Stimulated activated CD4-positive, alpha-beta T cell treated with anti-CD3 and anti-CD28 coated beads, Interleukin-2, amount 100 ng/mL, for 24 hours (primary cell): ENCODE measurements at places on chromosomes 2 and 18.

GRCh38 chr18:1050012-1050657 is 145.5 kb downstream of the ADCYAP1 start:
- no peak for DNase-seq

DNA sequence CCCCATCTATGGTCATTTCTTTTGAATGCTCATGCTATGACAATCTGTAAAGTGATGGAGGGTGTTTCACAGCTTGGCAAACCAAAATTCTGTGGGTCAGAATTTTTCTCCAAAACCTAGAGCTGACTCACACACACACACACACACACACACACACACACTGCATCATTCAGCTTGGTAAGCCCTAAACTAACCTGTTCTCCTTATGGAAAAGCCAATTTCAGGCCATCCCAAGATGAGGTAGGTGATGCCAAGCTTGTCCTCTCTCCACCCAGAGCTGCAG is 45.0 kb upstream of the NRP2 start:
- no peak for DNase-seq

DNA sequence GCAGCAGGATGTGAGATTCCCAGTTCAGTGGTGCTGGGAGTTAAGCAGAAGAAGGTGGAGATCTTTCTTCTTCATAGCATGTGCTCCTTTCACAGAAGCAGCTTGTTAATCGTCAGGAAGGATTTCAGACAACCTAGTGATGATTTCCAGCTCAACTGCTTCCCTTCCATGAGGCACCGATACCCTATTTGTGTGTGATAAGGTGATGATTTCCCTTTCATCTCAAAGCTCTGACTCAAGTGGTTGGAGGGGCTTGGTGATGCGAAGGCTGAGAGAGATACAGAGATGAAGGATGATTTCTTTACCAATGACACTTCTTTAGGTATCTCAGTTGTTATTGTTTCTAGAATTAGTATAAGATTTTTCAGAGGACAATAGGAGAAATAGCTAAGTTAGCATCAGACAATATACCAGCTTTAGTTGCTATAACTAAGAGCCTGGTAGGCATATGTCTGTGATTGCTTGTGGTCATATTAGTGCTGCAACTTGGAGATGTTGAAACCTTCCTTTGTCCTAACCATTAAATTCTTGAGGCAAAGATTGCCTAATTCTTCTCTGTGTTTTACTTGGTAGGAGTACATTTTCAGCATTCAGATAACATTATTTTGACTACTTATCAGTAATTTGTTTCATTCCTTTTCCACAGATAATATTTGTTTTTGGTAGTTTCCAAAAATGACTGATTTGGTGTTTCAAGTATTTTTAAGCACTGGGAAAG is 111.3 kb downstream of the PLCL1 start:
- DNase-seq: no peak

DNA sequence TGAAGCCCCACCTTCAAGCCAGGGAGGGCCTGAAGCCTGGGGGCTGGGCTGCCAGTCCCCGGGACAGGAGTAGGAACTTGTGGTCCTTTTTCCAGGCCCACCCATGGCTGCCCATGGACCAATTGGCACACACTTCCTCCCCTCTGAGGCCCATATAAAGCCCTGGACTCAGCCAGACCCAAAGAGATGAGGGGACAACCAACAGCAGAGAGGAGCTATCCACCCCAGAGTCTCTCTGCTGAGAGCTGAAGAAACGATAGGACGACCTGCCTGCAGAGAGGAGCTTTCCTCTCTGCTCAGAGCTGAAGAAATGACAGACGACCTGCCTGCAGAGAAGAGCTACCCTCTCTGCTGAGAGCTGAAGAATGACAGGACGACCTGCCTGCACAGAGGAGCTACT is 43.8 kb upstream of the PEX13 start:
- no peak for DNase-seq

DNA sequence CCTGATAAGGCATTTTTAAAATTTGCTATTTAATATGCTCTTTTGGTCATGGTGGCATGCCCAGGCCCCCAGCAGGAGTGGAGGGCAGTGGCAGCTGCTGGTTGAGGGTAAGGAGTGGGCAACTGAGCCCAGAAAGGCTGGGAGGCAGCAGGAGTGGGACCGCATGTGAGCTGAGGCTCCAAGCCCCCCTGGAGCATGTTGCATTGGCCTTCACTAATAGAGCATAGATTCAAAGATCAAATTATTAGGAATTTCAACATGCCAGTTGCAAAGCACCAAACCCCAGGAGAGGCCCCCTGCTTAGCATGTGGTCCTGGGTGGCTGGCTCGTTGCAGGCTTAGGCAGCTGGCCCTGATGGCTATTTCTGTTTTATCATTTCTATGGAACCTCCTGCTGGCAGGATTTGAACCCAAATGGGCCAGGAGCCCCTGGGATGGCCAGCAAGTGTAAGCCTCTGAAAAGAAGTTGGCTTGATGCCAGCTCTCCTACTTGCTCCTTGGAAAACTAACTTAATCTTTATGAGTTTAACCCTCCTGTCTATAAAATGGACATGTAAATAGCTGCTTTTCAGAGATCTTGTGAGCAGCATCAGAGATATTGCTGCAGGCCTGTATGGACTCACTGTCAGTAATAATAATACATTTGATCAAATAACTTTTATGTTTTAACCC is 42.1 kb upstream of the TMEM131 start:
- no peak for DNase-seq

- no peak for DNase-seq
Measured at GRCh38 chr2:230155359-230155758, 64.4 kb downstream of the SP110 start.

DNA sequence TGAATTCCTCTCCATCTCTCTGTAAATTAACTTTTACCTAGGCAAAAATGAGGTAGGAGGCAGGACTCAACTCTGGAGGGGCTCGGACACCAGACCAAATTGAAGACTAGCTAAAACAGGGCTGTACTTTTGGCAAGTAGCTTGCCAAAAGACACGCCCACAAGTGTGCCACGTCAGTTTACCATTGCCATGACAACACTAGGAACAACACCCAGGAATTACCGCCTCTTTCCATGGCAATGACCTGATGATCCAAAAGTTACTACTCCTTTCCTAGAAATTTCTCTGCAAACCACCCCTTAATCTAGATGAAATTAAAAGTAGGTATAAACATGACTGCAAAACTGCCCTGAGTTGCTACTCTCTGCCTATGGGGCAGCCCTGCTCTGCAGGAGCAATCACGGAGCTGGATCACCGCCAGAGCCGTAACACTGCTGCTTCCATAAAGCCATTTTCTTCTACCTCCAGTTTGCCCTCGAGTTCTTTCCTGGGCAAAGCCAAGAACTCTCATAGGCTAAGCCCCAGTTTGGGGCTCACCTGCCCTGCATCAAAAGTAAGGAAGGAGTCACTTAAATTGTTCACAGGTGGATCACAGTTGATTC is 66.0 kb upstream of the FAM136A start:
- no peak for DNase-seq

DNA sequence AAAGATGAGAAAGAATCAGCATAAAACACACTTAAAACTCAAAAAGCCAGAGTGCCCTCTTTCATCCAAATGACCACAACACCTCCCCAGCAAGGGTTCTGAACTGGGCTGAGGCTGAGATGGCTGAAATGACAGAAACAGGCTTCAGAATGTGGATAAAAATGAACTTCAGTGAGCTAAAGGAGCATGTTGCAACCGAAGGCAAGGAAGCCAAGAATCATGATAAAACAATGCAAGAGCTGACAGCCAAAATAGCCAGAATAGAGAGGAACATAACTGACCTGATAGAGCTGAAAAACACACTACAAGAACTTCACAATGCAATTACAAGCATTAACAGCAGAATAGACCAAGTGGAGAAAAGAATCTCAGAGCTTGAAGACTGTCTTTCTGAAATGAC is 12.2 kb upstream of the PSMA8 start:
- no peak for DNase-seq

- no peak for DNase-seq
Measured at GRCh38 chr2:109232909-109233308, 103.9 kb downstream of the SH3RF3 start.

DNA sequence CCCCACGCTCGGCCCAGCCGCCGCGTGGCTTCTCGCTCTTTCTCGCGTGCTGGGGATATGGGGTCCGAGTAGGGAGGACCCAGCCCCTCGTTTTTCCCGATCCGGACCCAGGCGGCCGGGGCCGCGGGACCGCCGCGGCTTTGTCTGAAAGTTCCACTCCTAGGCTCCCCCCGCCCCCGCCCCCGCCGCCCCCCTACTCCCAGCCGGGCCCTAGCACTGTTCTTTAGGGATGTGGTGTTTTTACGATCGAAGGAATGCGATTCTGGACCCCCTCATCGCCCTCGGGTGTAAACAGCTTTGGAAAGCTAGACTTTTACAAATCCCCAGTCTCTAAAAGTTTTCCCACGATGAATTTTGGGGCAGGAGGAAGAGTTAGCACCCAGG is 819 bp downstream of the TGIF1 start:
- no peak for DNase-seq

- DNase-seq: no peak
Measured at GRCh38 chr2:169511818-169512217, 2.3 kb downstream of the KLHL41 start.

GRCh38 chr2:163343316-163343715 is 392.5 kb downstream of the FIGN start:
- DNase-seq: no peak

GRCh38 chr2:37671816-37672103 is 318 bp upstream of the CDC42EP3 start:
- no peak for DNase-seq

DNA sequence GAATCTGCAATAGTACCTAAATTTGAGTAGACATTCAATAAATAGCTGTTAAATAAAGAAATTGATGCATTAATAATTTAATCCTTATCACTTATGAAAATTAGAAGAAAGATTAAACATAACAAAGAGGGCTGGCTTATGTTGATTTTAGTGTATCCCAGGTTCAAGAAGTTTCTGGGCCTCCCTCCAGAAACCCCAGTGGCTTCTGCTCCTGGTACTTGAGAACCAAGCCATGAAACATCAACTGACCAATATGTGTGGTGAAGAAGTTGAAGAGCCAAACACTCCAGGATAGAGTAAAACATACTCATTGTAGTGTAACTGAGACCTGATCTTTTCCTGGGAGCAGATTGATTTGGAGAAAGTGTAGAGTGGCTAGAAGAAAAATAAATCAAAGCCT is 1465.7 kb upstream of the PIK3C3 start:
- no peak for DNase-seq

DNA sequence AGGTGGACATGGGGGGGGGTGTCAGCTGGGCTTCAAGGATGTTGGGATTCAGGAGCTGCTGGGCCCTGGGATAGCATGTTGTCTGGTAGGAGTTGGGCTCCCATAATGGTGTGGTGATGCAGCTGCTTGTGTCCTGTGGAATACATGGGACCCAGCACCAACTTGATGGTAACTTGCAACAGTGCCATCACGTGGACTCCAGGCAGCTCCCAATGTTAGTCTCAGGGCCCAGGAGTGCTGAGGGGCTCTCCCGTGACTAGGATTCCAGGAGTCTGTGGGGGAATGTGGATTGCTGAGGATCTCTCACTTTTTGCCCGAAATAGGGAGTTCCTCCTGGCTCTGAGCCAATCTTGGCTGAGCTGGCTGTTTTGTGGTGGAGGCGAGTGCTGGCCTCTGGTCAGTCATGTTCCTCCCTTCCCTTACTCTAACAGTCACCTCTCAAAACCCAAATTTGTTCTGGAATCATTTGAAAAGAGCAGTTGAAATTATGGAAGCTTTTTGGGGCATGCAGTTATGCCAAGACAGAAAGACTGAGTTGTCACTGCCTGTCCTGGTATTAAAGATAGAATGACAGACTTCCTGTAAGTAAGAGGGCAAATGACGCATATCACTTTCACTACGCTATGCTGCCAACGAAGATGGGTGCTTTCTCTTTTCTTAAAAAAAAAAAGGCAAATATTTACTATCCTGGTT is 607.1 kb downstream of the ADCYAP1 start:
- no peak for DNase-seq

DNA sequence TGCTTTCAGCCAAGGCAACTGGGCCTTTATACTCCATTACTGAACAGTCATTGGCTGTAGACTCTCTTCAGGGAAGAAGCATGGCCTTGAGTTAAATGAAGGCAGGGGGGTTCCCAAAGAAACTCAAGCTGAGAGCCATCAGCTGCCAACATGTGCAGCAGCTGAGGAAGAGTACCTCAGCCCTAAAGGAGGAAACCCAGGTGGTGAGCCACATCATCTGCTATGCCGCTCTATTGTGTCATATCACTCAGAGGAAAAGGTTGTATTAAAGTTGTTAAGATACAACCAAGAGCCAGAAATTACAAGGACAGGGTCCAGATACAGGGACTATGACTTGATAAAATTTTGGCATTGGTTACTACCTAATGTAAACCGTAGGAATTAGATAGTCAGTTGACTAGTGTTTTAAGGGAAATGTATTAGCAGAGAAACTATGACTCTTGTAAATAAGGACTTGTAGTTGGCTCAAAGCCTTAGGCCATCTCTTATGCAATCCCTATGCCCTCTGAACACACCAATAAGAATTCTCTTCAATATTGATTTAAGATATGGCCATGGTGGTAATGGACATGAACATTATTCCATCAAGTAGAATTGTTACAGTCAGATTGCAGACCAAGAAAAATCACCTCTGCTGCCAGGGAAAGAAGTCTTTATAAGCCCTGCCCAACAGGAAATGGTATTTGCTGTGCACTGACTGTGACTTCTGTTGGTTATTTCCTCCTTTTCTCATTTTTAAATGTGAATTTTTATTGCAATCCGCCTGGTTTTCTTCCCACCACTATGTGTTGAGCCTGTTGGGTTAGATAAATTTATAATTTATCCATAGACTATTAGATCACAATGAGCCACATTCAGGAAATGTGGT is 9.2 kb upstream of the LRPPRC start:
- no peak for DNase-seq

DNA sequence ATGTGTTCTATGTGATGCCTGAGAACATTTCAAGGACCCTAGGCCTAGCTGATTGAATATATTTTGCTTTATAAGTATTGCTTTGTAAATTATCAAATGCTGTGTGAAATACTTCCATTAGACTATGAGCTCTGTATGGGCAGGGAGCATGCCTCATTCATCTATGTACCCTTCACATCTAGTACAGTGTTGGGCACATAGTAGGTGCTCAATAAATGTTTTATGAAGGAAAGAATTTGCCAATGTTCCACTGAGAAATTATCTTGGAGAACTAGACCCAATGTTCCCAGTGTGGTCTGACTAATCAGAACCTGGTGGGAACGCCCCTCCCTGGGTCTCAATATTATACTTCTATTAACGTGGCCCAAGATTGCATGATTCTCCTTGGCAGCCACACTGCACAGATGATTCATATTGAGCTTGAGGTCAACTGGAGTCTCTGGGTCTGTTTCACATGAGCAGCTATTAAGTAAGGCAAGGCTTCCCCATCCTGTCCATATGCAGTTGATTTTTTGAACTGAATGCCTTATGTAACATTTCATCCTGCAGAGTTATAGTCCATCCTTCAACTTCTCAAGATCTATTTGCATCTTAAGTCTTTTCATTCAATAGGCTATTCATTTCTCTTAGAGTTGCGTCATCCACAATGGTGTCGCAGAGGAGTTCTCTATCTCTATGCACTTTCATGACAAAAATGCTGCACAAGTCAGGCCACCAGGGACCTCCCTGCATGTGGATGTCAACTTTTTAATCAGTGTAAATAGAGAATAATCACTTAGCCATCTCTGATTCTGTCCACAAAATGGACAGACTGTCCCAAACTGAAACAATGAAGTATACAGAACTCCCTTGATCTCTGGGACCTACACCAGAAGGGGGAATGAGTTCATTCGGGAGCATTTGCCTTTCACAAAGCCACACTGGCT is 257.6 kb downstream of the CYP26B1 start:
- DNase-seq: no peak
